NCI-H2107 (cell line): ENCODE measurements at places on chromosomes 12 and 14.
A peak's percentile ranks its signal among the peaks of the same experiment; 100 is the strongest.

DNA sequence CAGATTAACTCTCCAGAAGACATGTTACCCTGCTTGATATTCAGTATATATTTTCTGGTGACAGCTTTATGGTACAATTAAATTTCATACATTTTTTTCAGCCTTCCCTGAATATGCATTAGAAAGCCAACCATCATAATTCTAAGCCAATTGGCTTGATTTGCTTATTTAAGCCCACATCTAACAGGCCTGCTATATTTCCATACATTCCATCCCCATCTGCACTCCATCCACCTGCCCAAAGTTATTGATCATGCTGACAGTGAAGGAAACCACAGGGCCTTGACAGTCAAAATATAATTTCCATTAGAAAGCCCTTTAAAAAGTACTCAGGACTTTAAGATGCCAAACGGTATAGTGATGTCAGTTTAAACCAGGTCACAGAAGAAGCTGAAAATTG, 164.3 kb downstream of the GXYLT1 start:
- no peak for DNase-seq

DNA sequence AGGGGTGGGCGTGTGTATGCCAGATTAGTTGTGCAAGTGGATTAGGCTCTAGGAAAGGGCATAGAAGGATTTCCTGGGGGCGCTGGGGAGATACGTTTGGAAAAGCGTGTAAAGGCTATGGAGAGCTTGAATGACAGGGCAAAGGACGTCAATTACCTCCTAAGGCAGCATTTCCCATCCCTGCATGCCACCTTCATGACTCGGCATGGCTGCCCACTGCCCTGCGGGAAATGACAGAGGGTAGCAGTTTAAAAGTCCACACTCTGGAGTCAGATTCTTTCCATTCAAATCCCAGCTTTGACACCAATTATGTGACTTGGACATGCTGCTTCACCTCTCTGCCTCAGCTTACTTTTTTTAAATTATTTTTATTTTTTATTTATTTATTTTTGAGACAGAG, 14.8 kb upstream of the TMEM229B start:
- DNase-seq = no peak

GRCh38 chr12:107379852-107380567, 286.7 kb upstream of the CRY1 start:
- peak; percentile 10 for DNase-seq

DNA sequence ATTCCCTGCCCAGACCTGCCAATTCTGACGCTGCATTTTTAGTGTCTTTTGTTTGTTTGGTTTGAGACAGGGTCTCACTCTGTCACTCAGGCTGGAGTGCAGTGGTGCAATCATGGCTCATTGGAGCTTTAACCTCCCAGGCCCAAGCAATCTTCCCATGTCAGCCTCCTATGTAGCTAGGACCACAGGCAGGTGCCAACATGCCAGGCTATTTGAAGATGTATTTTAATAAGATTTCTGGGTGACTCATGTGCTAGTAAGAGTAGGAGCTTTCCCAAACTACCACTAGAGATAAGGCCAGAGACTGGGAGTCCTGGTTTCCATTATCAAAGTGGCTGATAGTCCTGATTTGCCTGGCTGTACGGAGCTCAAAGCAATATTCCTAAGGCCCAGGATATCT, 693.3 kb downstream of the MED13L start:
- DNase-seq = no peak

GRCh38 chr12:39912211-39912980, 193.5 kb downstream of the SLC2A13 start:
- no peak for DNase-seq

- no peak for DNase-seq
These were observed 94.3 kb downstream of the PELI2 start for GRCh38 chr14:56212521-56212920.

- no peak for DNase-seq
These were observed 49.7 kb downstream of the PPM1H start for GRCh38 chr12:62885242-62885641.

DNA sequence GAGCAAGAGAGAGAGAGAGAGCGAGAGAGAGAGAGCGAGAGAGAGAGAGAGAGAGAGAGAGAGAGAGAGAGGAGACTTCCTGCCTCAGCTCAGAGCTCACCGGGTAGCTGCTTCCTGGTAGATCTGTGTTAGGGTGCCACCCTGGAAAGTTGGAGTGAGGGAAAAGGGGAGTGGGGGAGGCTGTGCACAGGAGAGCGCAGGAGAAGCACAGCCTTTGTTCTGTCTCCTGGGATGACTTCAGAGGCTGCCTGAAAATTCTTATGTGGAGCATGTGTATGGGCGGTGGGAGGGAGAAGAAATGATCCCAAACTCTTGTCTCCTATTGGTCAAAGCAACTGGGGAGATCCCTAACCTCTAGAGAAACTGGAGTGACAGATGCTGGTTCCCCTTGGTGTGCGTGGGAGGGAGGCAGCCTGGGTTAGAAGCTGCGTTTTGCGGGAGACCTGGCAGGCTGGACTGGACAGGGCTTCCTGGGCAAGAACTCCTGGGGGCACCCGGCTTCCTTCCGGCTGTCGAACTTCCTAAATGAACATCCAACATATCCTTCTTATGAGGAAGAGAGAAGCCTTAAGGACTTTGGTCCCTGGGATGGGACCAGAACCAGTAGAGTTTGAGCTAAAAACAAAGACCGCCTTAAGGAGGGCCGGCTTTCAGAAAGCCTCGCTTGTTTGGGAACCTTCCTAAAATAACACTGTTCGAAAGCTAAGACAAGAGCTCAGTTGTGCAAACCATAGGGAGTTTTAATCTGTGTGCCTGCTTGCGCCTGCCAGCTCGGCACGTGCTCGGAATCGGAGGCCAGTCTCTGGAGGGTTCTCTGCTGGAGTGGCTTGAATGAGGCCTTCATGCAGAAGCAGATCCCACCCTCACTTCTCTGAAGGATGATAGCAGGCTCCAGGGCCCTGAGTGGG, 30.4 kb upstream of the BEGAIN start:
- no peak for DNase-seq

- DNase-seq = no peak
These were observed 7.9 kb upstream of the ASIC1 start for GRCh38 chr12:50049254-50050118.

- no peak for DNase-seq
These were observed 396 bp downstream of the FERMT2 start for GRCh38 chr14:52950410-52950897.

GRCh38 chr12:67026487-67027246, 242.5 kb upstream of the CAND1 start:
- DNase-seq = no peak
